ENCODE measurements at places on chromosomes 16 and 17. TPM values are rescaled to one million over a fixed set of nuclear protein-coding genes. Genes with fewer than 3 reads are reported as not detected.

GRCh38 chr17:63772801-63773271, 561 bp downstream of the CCDC47 start:
- ATAC-seq: no peak

- peak; percentile 98 for ATAC-seq
These were observed 53.6 kb downstream of the C17orf67 start for GRCh38 chr17:56779898-56780777.

The ZG16B gene
- 15.3 TPM for total RNA-seq

The GRAP gene
- 1.00 TPM for total RNA-seq

GRCh38 chr17:1096215-1096614, 83.6 kb downstream of the ABR start:
- peak; percentile 36 for ATAC-seq

- no peak for ATAC-seq
These were observed 180.2 kb downstream of the MSI2 start for GRCh38 chr17:57436565-57436964.

- peak; percentile 32 for ATAC-seq
These were observed 176.4 kb upstream of the GSE1 start for GRCh38 chr16:85436636-85437165.

The TNS4 gene
- total RNA-seq: 52.1 TPM

GRCh38 chr16:30658731-30659506, 688 bp downstream of the FBRS start:
- ATAC-seq: peak; percentile 20

The PABPN1L gene
- total RNA-seq: not detected

DNA sequence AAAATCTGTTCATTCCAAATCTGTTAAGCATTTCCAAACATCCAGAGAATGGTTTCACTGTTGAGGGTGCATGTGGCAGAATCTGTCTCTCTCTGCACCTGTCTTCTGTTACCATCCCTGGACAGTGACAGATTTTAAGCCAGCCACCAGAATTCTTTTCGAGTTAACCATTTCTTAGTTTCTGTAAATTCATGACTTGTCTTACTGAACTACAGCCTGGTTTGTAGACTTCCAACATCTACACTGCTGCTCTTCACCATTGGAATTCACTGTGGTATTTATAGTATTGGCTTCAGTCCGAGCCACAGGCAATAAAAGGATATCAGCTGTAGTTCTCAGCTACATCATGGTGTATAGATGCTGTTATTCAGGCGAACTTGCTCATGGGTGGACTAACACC, 47.6 kb downstream of the GOSR1 start:
- ATAC-seq: no peak

The CAVIN1 gene
- total RNA-seq: 67.0 TPM

- peak; percentile 77 for ATAC-seq
These were observed 149.6 kb upstream of the GNAO1 start for GRCh38 chr16:56041556-56042140.

- ATAC-seq: no peak
These were observed 4.7 kb upstream of the KRTAP3-1 start for GRCh38 chr17:41013606-41014005.

- no peak for ATAC-seq
These were observed 319.5 kb upstream of the SOX9 start for GRCh38 chr17:71801301-71801700.

GRCh38 chr16:17050468-17050867, 420.3 kb downstream of the XYLT1 start:
- no peak for ATAC-seq

GRCh38 chr16:2237493-2238149, 1.4 kb downstream of the DNASE1L2 start:
- peak; percentile 7 for ATAC-seq

DNA sequence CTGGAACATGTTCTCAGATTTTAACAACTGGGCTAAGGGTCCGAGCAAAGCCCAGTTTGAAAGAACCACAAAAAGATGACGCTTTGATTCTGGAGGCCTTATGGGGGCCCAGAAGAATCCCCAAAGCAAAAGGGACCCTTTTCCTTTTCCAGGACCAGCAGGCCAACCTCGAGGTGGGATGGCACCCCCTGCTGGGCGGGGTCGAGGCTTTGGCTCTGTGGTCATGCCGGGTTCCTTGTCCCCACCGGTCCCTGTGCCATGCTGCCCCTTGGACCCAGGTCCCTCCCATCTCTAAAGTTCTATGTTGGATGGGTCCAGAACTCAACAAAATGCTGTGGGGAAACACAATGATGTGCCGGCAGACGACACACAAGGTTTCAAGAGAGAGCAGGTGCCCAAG, 30.9 kb downstream of the TMEM204 start:
- no peak for ATAC-seq

The TMEM235 gene
- total RNA-seq: not detected

- peak; percentile 73 for ATAC-seq
These were observed 31.7 kb downstream of the SOCS1 start for GRCh38 chr16:11224096-11224893.

The RGS11 gene
- total RNA-seq: 0.92 TPM

The ATP1B2 gene
- total RNA-seq: 0.36 TPM

- no peak for ATAC-seq
These were observed 101.8 kb downstream of the FTO start for GRCh38 chr16:53805752-53806151.

The MPV17L gene
- 5.6 TPM for total RNA-seq

The RNU2-1 gene
- total RNA-seq: 11,314 TPM

The MOSMO gene
- total RNA-seq: 5.6 TPM

The PRDM7 gene
- not detected for total RNA-seq

The GUCY2D gene
- total RNA-seq: 3.5 TPM

DNA sequence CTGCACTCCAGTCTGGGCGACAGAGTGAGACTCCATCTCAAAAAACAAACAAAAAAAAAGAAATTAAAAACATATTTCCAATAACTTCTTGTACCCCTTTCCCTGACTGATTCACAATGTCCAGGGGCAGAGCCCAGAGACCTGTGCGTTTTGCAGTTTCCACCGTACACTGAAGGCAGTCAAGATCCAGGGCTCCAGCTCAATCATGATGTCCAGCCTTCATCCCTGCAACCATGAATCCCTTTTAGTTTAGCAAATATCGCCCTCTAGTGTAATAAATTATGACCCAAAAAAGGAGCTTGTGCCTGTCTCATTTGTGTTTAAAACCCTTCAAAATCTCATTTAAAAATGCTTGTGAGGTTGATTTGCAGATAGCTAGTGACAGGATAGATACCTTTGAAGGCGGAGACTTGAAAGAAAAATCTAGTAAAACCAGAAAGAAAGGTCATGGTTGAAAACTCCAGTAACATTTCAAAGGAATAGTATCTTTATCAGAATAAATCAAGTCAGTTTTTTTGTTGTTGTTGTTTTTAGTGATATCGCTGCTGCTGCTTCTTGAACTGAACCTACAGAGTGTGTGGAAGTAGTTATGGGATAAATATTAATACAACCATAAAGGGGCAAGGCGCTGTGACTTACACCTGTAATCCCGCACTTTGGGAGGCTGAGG, 3.7 kb upstream of the ERN1 start:
- ATAC-seq: no peak

The HOXB4 gene
- total RNA-seq: 2.4 TPM

The PPY gene
- not detected for total RNA-seq

- no peak for ATAC-seq
These were observed 11.5 kb upstream of the RFFL start for GRCh38 chr17:35074711-35075707.

GRCh38 chr17:28151001-28151400, 108.5 kb downstream of the NLK start:
- no peak for ATAC-seq

The GPRC5C gene
- total RNA-seq: 13.0 TPM

The TM4SF5 gene
- not detected for total RNA-seq

- peak; percentile 89 for ATAC-seq
These were observed 40.9 kb downstream of the TMEM235 start for GRCh38 chr17:78272181-78272913.

DNA sequence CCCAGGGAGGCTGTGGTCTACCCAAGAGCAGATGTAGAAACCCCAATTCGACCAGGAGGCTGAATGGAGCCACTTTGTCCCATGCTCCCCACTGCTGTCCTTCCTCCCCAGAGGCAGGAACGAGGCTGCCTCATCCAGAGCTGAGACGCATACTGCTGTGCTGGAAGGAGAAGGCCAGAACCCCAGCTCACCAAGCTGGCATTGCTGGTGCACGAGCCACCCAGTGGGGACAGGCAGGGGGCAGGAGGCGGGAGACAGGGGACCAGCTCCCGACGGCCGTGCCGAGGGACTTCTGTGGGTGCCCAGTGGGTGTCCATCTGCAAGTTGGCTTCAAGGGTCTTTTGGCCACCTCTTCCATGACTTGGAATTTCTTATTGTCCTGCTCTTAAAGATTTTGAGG, 66.6 kb downstream of the NTN1 start:
- ATAC-seq: no peak

- no peak for ATAC-seq
These were observed 187.2 kb upstream of the CHMP6 start for GRCh38 chr17:80804466-80804865.

DNA sequence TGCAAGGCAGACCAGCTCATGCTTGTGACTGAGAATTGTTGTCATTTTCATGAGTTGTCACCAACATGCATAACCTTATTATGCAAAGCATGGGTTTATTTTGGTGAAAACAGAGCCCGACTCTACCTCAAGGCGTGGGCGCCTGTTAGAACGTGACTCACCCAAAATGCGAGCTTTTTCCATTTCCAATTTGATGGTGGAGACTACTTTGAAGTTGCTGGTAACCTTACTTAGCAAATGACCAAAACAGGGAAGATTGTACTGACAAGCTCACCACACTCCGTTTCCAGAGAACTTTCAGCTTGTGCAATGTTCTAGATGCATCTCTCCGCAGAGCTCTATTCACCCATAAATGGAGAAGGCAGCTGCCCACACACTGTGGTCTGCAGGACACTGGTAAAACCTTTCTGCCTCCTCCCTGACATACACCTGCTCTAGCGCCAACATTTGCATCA, 284.5 kb downstream of the MAF start:
- ATAC-seq: no peak

GRCh38 chr17:62871291-62871690, 63.2 kb upstream of the MARCHF10 start:
- ATAC-seq: no peak

DNA sequence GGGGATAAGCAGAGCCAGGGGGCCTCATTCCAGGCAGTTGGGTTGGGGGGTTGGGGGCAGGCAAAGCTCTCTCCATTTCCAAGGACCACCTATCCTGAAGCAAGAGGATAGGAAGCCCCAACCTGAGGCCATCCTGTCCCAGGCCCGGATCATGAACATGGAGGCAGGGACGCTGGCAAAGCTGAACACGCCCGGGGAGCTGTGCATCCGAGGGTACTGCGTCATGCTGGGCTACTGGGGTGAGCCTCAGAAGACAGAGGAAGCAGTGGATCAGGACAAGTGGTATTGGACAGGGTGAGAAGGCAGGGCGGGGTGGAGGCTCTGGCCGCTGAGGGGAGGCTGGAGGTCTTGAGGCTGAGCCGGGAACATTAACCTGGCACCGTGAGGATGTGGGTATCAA, 3.6 kb upstream of the CHAD start:
- no peak for ATAC-seq

The NPIPA2 gene
- 0.48 TPM for total RNA-seq

The GH2 gene
- total RNA-seq: not detected

The ASPSCR1 gene
- total RNA-seq: 19.0 TPM

The GP2 gene
- total RNA-seq: not detected

The C16orf92 gene
- not detected for total RNA-seq

GRCh38 chr17:51733166-51733565, 425.3 kb downstream of the CA10 start:
- ATAC-seq: no peak

The ORMDL3 gene
- 18.5 TPM for total RNA-seq
